ENCODE measurements at places on chromosomes 12 and 14.

DNA sequence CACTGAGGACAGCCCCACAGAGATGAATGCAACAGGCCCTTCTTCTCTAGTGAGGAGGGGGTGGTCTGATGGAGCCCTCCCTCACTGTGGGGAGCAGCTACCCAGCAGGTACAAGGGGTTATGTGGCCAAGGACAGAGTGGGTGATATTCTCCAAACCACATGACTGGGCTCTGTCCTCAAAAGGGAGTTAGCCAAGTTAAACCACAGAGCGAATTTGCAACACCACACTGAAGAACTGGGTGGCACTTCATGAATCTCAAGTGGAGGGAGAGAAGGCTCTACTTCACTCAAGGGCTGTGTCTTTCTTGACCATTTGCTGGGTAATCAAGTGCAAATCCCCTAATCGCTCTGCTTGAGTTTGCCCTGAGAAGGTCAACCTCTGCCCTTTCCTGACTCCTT lies 12.5 kb downstream of the GPR68 start:
- no peak for DNase-seq

DNA sequence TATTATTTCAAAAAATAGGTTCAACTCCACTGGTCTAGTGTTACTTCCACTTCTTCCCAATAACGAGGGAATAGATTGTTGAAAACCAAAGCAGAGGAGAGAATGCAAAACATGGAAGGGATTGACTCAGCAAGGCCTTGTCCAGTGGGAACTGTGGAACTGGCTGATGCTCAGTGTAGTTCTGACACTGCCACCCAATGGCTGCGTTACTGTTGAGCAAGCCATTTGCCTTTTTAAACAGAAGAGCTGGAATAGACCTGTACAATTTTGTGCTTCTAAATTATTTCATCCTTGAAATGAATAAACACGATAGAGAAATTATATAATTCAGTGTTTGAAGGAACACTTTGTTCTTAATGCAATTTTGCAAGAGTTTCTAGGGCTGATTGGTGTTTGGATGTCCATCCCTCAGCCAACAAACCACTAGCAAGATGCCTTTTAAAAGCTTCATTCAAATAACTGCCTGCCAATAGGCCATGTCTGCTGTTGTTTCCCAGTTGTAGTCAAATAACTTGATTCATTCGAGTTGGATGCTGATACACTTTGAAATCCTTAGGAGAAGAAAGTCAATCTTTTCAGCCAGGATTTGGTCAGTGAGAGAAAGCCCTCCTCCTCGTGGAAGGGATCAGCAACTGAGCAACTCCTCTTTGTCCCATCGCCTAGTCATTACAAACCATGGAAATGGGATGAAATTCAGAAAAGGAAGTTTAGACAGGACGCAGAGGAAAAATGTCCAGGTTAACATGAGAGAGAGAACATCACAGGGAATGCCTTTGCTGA lies 7.3 kb upstream of the MGP start:
- DNase-seq: no peak

DNA sequence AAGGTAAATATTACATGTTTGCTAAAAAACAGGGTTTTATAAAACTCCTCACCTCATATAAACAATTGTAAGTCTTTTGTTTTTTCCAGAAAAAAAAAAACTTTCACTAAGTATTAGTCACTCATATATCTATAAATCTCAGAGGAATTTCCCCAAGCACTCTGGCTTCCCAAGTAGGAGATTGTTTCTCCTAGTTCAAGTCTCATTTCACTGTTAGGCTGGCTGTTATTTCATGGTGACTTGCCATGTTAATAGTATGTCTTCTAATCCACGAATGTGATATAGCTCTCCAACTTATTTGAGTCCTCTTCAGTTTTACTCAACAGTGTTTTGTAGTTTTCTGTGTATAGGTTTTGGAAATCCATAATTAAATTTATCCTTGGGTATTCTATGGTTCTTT lies 61.6 kb downstream of the CAPZA3 start:
- DNase-seq: no peak

DNA sequence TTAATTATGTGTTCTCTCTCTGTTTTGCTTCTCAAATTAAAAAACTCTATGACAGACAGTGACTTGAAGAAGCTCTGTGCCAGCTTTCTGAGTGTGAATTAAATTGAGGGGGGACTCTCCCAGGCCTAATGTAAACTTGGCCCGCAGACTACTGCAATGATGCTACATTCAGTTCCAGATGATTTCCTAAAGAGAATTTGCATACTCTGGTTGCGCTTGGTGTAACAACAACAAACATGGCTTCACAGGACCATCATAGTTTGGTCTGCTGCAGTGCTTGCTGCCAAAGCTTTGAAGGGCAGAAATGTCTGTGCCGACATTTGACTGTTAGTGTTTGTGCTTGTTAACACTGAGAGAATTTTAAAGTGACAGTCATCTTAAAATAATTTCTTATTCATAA lies 25.0 kb downstream of the CFAP54 start:
- DNase-seq: peak; percentile 18

GRCh38 chr12:44874981-44875416 lies 1.1 kb downstream of the NELL2 start:
- peak; percentile 9 for DNase-seq

- no peak for DNase-seq
Measured at GRCh38 chr12:50785406-50786001, 21.6 kb downstream of the ATF1 start.

DNA sequence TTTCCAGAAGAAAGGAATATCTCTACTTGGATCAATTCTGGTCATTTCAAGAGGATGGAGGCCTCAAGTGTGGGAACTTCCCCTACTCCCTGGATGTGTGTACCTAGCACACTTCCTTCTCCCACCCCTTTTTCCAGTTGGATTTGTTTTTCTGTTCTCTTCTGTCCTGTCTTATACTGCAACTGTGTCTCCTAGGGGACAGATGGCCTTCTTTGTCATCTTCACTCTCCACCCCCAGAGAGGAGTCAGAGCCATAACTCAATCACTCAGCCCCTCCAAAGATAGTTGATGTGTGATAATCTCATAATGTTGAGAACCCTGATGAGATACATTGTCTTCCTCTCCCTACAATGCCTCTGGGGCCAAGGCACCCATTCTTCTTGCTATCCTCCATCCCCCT lies 2.1 kb upstream of the DTX3 start:
- DNase-seq: no peak

DNA sequence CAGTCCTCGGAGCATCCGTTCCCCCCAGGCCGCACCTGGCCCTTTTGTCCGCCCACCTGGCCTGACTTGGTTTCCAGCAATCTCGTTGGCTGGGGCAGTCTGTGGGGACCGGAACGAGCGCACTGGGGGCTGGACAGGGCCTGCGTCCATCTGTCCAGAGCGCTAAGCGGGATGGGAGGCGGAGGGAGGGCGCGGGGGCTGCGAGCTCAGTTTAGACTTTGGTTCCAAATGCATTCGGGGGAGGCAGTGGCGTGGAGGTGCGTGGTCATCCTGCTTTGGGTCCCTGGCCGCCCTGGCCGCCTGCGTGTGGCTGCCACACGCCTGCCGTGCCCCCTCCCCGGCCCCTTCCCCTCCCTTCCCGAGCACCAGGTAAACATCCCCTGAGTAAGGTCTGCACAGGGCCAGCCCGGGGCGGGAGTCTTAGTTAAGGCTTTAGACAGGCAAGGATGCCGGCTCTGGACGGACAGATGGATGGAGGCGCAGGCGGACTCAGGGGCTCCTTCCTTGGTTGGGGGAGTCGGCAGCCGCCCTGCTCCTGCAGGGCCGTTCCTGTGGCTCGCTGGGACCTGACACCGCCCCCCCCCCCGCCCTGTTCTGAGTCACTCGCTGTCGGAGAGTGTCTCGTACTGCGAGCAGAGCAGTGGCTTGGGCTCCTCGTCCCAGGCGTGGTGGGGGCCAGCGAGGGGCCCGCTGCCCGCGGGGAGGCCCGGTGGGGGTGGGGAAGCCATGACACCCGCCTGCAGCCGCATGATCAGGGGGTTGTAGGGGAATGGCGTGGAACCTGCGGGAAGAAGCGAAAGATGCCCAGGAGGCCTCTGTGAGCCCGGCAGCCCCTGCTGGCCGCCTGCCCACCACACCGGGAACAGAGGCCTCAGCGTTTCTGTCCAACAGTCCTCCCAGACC lies 30.2 kb downstream of the RFLNA start:
- DNase-seq: no peak

DNA sequence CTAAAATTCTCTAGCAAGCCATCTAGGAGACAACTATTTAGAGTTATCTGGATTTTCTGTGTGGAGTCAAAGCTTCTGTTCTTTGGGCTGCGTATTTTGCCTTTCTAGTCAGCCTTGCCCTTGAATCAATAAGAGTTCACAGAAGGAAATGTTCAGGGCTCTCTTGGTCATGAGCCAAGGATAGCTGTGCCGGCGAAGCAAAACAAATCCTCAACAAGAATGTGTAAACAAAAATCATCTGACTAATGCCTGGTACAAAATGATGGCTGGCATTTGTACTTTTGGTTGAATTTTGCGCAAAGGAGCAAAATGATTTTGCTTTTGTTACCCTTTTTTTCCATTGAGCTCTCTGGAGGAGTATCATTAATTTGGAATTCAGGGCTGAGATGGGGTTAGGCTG lies 171.1 kb downstream of the DACT1 start:
- DNase-seq: no peak

GRCh38 chr14:99286761-99287160 lies 14.8 kb upstream of the BCL11B start:
- DNase-seq: no peak

- no peak for DNase-seq
Measured at GRCh38 chr12:26668230-26668629, 164.8 kb downstream of the ITPR2 start.

DNA sequence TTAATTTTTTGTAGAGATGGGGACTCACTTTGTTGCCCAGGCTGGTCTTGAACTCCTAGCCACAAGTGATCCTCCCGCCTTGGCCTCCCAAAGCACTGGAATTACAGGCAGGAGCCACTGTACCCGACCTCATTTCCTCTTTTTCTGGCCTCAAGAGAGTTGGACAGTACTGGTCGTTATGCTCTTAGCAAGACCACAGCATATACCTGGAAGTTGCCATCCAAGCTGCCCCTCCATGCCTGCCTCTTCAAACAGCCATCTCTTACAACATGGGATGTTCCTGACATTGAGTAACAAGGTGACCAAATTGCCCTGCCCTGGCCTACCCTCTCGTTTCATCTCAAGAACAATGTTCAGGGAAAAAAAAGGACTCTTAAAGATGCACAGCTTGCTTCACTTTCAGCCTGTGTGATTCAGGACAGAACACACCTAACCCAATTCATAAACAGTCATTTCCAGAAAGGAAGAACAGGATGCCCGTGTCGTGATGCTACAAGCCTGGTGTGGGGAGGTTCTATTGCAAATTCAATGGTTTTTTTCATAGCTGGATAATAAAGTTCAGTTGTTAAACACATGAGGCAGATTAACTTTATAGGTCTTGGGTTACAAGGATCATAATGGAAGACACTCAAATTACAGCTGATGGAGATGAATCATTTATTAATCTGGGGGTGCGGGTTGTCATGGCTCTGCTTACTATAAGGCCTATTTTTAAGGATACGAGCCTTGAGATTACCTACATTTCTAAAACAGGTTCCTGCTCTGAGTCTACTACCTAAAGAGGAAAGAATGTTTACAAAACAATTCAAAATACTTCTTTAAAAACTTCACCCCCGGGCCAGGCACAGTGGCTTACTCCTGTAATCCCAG lies 11.9 kb downstream of the GLTP start:
- no peak for DNase-seq

DNA sequence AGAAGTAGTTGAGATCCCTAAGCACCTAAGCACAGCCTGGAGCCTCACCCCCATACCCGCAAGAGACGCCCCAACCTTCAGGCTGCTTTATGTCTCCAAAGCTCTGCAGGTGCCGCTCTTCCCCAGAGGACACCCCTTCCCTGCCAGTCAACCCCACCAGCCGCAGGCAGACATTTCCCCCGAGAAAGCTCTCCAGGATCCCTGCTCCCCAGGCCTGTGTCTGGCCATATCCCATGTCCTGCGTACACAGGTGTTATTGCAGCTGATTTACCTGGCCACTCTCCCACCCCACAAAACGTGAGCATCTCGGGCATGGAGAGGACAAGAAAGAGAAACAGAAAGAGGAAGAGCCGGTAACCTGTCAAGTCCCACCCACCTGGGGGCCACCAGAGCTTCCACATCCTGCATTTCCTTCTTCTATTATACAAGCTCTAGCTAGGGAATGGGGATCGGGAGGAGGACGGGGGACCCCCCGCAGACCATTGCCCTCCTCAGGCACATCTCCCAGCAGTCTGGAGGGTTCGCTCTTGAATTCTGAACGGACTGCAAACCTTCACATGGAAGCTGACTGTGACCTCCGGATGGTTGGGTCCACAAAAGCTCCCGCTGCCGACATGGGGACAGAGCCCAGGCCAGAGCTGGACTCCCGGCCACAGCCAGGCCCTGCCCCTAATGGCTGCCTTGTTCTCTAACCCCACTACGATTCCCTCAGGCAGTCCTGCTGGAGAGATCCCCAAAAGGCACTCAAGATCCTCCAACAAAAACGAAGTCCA lies 17.6 kb downstream of the CCDC88C start:
- DNase-seq: no peak

DNA sequence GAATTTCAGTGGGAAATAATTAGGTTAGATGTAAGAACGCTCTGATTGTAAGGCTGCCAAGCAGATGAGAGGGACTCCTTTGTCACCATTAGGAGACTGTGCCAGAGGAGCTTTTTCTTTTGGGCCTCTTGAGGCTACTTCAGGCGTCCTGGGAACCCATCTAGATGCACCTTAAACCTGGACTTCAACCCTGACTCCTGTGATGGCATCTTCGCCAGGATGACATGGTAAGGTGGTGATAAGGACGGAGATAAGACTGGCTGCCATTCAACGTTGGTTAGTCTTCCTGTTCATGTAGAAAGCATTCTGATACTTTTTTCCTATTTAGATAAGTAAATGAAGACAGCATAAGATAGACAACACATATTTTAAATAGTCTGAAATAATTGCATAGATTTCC lies 36.3 kb downstream of the STK38L start:
- no peak for DNase-seq

DNA sequence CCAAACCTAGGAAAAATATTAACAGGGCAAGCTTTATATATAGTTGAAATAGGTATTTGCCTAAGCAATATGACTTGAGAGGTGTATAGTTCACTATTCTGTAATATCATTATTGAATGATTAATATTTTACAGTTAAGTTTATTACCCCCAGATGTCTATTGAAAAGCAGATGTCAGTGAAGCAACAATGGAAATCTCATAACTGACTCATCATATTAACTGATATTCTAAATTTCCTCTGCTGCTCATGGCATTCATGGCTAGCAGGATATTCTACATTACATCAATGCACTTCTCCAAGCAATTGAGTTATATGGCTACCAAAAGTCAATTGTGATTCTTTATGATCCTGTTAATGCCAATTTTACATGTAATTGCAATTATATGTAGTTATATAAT lies 9.7 kb upstream of the MAGOHB start:
- no peak for DNase-seq

GRCh38 chr14:24595073-24595808 lies 14.2 kb downstream of the GZMH start:
- no peak for DNase-seq

DNA sequence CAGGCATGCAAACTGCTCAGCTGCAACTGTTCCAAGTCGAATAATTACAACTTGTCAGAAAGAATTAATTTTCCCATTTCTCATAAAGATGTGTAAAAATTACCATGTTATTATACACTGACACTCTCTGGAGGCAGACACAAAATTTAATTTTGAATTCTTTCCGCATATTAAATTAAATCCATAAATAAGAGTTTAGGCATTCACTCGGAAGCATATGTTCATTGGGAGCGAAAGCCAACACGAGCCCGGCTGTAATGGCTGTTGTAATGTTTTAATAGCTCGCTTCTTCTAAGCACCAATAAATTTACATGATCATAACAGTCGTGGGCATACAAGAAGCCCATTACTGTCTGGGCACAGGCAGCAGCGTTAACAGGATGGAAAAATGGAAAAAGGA lies 189.6 kb upstream of the SOX5 start:
- no peak for DNase-seq

GRCh38 chr12:65121956-65122469 lies 908 bp upstream of the WIF1 start:
- no peak for DNase-seq

All from AG20443 (cell line).